ENCODE measurements at places on chromosomes 11 and 22.

DNA sequence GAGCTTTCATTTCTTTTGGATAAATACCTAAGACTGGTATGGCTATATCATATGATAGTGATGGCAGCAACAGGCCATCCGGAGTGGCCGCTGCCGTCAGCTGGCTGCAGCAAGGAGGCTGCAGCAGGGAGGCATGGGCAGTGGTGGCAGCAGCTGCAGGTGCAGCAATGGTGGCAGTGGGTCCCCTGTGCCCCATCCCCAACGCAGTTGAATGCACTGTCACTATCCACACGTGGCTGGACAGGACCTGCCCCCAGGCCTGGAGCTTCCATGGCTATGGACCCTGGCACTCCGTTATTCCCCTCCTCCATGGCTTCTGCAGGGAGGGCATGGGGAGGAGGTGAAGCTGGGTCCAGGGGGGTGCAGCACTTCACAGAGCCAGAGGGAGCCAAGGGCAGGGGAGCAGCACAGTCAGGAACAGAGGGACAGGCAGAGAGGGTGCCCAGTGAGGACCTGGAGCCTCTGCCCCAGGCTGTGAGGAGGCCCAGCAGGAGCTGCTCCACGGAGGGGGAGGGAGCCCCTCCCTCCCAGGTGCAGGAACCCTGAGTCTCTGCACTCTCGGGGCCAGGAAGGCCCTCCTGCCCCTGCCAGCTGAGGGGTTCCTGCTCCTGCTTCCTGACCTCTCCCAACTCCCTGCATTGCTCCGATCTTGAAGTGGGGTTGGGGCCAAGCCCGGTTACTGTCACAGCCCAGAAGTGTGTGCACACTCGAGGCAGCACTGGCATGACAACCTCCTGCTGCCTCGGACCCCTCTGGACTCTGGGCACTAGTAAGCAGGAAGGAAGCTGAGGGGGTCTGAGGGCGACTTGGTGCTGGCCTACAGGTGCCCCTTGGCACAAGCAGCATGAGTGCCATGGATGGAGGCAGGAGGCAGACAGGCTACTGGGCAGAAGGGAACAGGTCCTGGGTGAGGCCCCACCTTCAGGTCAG, 466.3 kb downstream of the GUCY1A2 start:
- no peak for DNase-seq

DNA sequence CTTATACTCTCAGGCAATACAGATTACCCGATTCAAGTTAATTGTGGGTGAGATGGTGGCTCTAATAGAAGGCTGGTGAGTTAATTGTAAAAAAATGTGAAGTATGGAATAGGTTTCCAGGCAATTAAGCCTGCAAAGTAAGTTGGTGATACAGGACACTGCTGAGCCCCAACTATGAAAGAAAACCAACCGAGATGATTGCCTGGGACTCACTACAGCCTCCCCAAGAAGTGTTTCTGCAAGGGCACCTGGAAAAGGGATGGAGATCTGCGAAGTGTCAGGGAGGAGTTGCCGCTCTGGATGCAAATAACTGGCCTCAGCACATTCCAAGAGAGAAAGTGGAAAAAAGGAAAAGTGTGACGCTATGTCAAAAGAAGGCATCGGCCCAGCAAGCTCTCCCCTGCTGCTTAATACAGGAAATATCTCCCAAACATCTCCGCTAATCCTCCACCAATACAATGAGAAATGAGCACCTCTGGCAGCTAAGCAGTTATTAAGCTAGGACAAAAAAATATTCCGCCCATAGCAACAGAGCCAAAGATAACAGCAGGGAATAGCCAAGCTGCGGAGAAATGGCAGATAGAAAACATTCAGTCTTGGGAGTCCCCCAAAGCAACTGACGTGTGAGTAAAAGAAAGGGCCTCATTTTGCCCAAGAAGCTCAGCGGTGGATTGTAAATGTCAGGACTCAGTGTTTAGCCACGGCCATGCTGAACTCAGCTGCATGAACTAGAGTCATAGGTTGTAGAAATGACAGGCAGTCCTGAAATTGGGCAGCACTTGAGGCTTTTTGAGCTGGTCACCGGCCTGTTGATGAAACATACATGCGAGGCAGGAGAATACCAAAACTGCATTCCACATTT, 133.7 kb downstream of the SNX19 start:
- no peak for DNase-seq

GRCh38 chr11:92211576-92212167, 12.9 kb upstream of the FAT3 start:
- DNase-seq = no peak

- DNase-seq = no peak
Measured at GRCh38 chr11:70314730-70315129, 44.2 kb downstream of the PPFIA1 start.

DNA sequence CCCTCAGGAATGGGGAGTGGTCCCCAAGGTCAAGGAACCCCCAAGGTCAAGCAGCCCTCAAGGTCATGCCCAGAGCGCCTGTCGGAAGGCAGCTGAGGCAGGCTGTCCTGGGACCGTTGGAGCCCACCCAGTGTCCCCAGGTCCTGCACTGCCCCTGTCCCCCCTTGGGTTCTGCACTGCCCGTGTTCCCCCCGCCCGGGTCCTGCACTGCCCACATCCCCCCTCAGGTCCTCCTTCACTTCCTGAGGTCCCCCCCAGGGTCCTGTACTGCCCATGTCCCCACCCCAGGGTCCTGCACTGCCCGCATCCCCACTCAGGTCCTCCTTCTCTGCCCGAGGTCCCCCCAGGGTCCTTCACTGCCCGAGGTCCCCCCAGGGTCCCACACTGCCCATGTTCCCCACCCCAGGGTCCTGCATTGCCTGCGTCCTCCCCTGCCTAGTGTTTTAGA, 1073.0 kb downstream of the BRD1 start:
- DNase-seq = no peak

- DNase-seq = no peak
Measured at GRCh38 chr11:73201888-73202780, 15.9 kb upstream of the P2RY2 start.

- no peak for DNase-seq
Measured at GRCh38 chr11:113906038-113906437, 1.4 kb downstream of the HTR3B start.

DNA sequence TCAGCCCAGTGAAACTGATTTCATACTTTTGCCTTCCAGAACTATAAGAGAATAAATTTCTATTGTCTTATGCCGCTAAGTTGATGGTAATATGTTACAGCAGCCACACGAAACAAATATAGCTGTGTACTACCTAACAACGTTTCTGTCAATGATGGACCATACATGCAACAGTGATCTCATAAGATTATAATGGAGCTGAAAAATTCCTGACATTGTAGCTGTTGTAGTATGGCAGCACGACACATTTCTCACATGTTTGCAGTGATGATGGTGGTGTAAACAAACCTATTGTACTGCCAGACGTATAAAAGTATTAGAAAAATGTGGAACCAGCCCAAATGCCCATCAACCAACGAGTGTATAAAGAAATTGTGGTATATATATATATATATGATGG, 5.8 kb upstream of the SLC5A1 start:
- DNase-seq = no peak

- DNase-seq = no peak
Measured at GRCh38 chr22:34814260-34815025, 251.5 kb upstream of the ISX start.

DNA sequence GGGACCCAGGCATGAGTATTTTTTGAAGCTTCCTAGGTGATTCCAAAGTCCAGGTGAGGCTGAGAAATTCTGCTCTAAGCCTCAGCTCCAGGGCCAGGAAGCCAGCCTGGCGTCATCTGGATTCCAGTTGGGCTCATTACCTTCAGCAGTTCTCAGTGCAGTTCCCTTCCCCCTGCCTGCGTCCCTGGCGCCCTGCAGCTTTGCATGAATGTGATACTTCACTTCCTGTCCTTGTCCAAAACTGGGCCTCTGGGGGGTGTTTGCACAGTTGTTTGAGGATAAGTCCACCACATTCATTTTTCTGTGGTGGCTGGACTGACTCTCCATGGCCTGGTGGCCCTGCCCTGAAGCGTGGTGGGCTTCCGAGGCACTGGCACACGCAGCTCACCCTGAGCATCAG, 98.1 kb downstream of the TENM4 start:
- no peak for DNase-seq

GRCh38 chr11:103364687-103365086, 255.5 kb downstream of the DYNC2H1 start:
- DNase-seq = no peak

DNA sequence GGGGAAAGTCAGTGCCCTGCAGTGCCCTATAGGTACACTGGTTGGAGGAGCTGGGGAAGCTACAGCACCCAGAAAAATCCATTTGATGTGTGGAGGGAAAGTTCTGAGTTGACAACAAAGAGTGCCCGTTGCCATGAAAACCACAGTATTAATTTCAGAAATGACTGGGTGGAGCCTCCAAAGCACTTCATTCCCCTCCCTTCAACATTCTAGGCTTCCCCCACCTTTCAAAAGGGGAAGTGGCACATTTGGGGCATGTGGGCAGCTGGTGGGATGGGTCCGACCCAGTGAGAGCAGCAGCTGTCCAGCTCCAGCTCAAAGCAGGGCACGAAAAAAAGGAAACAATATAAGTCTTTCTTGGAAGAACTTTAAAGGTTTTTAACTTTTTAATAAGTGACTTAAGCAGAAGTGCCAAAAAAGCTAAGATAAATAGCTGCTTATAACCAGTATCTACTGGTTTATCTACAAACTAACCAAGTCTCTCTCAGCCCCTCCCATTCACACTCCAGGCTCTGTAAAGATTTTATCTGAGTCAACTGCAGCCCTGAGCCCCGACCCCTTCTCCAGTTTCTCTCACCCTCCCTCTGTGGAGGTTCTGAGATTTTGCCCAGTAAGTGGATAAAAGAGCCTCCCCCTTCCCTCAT, 9.0 kb upstream of the AHNAK start:
- DNase-seq = no peak

DNA sequence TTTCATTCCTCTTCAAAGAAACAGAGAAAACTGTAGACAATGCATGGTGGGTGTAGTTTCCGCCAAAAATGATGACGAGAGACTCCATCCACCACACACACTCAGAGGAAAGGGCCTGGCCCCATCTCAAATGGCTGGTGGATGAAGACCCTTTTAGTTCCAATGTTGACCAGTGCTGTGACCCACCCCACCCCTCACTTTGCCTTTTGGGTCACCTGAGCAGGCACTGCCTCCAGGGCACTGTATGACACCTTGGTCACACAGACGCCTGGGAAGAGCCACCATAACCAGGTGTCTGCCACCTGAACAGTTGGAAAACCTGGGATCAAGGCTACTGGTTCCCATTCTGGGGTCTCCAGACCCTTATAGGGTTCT, 121.3 kb downstream of the MPPED1 start:
- no peak for DNase-seq

DNA sequence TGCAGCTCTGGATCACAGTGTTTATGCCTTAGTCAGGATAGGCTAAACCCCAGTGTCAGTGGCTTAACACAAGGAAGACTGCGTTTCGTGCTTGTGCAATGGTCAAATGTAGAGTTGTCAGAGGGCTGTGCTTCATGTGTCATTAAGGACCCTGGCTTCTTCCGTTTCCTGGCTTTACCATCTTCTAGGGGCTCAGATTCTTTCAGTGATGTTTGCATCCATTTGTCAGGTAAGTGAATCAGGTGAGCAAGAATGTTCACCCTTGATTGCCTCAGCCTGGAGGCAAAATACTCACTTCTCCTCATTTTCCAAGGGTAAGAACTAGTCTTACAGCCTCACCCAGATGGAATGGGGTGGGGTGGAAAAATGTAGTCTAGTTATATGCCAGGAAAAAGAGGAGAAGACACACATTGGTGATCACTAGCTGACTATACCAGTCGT, 20.5 kb upstream of the AMOTL1 start:
- DNase-seq = no peak

GRCh38 chr22:45083659-45084305, 74.0 kb upstream of the PHF21B start:
- no peak for DNase-seq

DNA sequence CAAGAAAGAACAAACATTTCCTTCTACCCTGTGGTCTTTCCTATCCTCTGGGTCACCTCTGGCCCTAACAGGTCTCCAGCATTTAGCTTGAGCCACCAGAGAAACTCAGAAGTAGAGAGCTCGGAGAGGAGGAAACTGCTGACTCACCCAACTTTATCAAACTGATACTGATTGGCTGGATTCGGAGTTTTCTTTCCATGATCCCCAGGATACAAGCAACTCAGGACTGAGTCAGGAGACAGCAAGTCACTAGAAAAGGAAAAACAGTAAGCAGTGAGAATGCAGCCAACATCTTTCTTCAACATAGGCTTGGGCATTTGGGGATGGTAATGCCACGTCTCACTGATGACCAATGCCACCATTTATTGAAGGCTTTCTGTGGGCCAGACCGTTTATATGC, 32.7 kb downstream of the THOC5 start:
- DNase-seq = no peak

- no peak for DNase-seq
Measured at GRCh38 chr22:40834619-40835018, 15.5 kb upstream of the SLC25A17 start.

DNA sequence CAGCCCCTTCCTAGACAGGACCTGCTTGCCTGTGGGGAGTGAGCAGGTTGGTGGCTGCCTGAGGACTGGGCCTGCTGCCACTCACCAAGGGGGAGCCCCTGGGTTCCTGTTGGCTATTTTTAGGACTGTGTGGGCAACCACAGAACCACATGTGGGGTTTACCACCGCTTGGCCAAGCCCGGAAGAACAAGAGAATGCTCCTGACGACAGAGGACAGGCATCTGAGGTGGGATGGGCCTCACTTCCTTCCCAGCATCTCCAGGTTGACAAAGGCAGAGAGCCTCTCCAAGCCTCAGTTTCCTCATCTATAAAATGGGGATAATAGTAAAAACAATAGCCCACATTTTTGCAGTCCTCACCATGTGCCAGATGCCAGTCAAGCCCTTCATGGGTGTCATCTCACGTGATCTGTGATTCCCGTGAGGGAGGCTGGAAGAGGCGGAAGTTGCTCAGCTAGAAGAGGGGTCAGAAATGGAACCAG, 43.6 kb downstream of the LRRC32 start:
- DNase-seq = no peak

DNA sequence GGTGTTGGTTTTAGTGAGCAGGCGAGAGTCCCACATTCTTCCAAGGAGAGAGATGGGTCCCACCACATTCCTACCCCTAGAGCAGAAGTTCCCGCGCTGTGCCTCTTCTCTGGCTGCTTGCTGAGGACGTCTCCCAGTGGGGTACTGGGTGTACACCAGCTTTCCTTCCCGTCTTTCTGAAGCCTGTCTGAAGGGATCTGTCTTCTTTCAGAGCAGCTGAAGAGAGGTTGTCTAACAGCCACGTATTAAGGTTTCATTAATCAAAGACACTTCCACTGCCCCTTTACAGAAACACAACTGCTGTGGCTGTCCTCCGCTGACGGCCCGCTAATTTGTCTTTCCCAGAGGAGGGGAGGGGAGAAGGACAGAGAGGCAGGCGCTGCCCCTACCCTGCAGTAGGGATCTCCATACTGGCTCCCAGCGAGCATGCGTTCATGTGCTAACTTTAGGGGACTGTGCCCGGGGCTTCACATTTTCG, 56.0 kb downstream of the ZBTB16 start:
- no peak for DNase-seq
